ENCODE measurements at places on chromosomes 11 and 22.

GRCh38 chr22:20889025-20889704 lies 28.0 kb upstream of the CRKL start:
- DNase-seq, result no peak

GRCh38 chr11:11584937-11585336 lies 36.9 kb downstream of the GALNT18 start:
- DNase-seq, result no peak

DNA sequence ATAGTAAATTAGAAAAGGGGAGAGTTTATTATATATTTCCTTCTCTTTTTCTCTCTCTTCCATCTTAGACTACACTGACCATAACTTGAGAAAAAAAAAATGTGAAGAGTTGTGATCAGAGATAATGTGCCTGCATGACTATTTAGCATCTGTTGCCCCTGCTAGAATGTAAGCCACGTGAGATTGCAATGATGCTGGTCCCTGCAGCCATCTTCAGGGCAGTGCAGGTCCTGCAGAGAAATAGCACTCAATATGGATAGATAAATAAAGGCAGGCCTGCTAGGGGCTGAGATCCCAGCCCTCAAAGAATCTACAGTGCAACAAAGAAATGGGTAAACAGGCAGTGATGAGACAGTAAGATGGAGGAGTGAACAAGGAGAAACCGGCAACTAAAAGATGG lies 7.8 kb upstream of the DKK3 start:
- no peak for DNase-seq

- peak; percentile 66 for DNase-seq
These were observed at the start of gene PACS1 for GRCh38 chr11:66069715-66070603. Gene PACS1 (plus strand): TSS chr11:66070272. CDS start chr11:66070487, 215 bp downstream.

DNA sequence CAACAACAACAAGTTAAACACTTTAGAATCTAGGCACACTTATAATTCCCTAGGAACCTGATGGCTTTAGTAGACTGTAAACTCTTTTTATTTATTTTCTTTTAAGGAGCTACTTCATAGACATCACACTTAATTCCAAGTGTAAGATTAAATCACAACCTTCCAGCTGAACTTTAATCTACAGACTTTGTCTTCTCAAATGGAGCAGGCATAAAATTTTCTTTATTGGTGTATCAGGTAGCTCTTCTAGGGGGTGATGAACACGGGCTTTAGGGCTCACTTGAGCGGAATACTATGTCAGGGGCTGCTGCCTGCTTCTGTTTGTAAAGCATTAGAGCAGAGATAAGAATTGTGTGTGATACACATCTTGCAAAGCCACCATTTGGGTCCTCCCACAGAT lies 525.8 kb upstream of the FAT3 start:
- DNase-seq, result no peak

DNA sequence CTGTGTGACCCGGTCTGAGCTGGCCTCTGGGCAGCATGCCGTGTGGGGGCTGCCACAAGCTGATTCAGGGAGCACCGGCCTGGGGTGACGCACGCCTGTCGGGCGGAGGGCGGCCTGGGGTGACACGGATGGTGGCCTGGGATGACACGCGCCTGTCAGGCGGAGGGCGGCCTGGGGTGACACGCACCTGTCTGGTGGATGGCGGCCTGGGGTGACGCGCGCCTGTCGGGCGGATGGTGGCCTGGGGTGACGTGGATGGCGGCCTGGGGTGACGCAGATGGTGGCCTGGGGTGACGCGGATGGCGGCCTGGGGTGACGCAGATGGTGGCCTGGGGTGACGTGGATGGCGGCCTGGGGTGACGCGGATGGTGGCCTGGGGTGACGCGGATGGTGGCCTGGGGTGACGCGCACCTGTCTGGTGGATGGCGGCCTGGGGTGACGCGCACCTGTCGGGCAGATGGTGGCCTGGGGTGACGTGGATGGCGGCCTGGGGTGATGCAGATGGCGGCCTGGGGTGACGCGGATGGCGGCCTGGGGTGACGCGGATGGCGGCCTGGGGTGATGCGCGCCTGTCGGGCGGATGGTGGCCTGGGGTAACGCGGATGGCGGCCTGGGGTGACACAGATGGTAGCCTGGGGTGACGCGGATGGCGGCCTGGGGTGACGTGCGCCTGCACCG lies 21.5 kb downstream of the PTDSS2 start:
- DNase-seq, result no peak

- DNase-seq, result no peak
These were observed 12.3 kb downstream of the POU2AF1 start for GRCh38 chr11:111366560-111367410.

DNA sequence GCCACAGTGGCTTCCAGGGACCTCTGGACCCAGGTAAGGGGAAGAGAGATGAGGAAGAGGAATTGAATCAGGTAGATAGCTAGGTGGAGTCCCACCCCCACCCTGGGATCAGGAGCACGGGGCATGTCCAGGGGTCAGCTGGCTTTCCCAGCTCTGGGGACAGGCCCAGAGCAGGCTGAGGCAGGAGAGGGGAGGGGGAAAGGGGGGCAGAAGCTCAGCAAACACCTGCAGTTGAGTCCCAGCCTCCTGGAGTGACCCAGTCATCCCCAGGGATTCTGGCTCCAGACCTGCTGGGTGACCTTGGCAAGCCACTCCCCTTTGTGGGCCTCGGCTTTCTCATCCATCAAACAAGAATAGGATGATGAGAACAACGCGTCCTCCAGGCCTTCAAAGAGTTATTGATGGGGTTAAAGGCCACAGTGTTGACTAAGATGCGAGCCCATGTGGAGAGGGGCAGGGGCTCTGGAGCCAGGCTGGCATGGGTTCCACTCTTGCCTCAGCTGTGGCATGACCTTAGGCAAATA lies 16.0 kb downstream of the STARD10 start:
- no peak for DNase-seq

DNA sequence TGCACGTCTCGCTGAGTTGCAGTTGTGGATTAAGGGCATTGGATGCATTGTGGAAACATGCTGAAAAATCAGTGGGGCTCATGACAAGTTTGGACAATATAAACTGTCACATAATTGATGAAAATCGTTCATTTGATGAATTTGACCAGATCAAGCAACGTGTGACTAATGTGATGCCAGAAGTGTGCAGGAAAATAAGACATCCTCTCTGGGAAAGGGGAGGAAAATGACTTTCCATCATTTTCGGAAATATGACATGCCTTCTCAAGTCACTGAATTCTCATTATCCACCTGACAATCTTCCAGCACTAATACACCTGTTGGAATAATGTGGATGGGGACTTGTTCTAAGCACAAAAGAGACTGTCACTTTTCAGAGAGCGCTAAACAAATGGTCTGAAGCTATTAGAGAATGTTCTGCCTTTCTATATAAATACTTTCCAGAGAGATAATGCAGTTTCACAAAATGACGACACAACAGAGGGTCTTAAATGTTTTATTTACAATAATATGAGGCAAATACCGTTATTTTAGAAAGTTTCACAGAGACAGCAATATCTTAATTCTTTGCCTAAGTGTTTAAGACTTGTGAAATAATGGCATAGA lies 1741.9 kb upstream of the RAG2 start:
- DNase-seq, result no peak

- no peak for DNase-seq
These were observed 2.4 kb upstream of the ALDH3B1 start for GRCh38 chr11:68007498-68008380.

GRCh38 chr11:106745941-106746340 lies 272.3 kb downstream of the GUCY1A2 start:
- no peak for DNase-seq

- DNase-seq, result no peak
These were observed 32.7 kb downstream of the ZNF143 start for GRCh38 chr11:9493492-9493891.

- no peak for DNase-seq
These were observed 6.5 kb downstream of the TPCN2 start for GRCh38 chr11:69055212-69055586.

DNA sequence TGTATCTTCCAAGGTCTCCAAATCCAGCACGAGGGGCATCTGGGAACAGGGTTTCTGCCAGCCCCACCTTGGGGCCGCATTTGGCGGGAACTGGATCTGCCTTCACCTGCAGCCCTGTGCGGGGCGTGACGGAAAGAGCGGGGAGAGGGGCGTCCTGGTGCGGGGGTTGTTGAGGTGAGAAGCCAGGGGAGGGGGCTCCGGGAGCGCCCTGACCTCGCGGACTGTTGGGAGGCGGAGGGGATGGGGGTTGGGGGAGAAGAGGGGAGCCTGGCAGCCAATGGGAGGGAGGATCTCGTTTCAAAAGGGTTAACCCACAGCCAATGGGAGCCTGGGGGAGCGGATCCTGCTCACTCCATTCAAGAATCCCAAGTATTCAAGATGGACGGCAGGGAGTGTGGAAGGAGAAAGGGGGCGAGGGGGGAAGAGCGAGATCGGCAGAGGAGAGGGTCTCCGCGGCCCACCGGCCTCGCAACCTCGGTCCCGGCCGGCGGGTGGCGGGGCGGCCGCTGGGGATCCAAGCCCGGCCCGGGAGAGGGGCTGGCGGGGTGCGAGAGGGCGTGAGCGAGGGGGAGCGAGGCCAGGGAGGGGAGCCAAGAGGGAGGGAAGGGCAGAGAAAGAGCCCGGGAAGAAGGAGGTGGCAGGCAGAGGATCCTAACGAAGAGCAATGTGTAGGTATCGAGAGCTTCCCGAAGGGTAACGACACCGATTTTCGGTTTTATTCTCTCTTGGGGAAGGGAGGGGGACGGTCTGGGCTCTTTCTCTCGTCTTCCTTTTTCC lies 11.5 kb downstream of the YPEL4 start:
- no peak for DNase-seq

GRCh38 chr22:40462195-40462984 lies 92.0 kb downstream of the SGSM3 start:
- DNase-seq, result peak; percentile 20

DNA sequence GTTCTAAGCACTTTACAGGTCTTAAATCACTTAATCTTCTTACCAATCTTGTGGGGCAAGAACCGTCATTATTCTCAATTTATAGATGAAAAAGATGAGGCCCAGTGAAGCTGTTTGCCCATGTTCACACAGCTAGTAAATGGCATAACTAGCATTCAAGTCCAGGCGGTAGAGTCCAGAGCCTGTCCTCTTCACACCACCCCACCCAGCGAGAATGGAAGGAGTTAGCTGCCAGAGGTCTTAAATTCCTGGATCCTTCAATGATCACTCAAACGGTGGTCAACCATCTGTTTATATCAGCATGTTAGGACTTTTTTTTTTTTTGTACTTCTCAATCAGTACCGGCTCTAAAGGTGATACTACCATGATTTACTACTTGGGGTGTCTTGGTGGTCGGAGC lies 43.3 kb downstream of the PARVA start:
- DNase-seq, result no peak
